ENCODE measurements at places on chromosomes 1 and 21.
A peak's percentile ranks its signal among the peaks of the same experiment; 100 is the strongest.

GRCh38 chr1:118983558-118984041 lies 4.5 kb downstream of the TBX15 start:
- no peak for DNase-seq

- peak; percentile 73 for DNase-seq
Observed at GRCh38 chr1:154791292-154792166, 78.6 kb downstream of the KCNN3 start.

- no peak for DNase-seq
Observed at GRCh38 chr1:9651565-9652378, at the start of gene PIK3CD. Gene PIK3CD (plus strand): TSS chr1:9651731. CDS start chr1:9710456, 58,725 bp downstream.

GRCh38 chr1:145871994-145872924 lies 13.4 kb upstream of the PIAS3 start:
- DNase-seq, result peak; percentile 66

GRCh38 chr1:210901981-210902770 lies 231.8 kb downstream of the KCNH1 start:
- no peak for DNase-seq

GRCh38 chr1:192669174-192669573 lies 33.2 kb downstream of the RGS13 start:
- no peak for DNase-seq

- no peak for DNase-seq
Observed at GRCh38 chr21:42505090-42505726, 8.4 kb upstream of the SLC37A1 start.

- DNase-seq, result no peak
Observed at GRCh38 chr21:39381009-39381408, 32.1 kb upstream of the HMGN1 start.

- no peak for DNase-seq
Observed at GRCh38 chr1:19003371-19004290, 47.2 kb upstream of the IFFO2 start.

DNA sequence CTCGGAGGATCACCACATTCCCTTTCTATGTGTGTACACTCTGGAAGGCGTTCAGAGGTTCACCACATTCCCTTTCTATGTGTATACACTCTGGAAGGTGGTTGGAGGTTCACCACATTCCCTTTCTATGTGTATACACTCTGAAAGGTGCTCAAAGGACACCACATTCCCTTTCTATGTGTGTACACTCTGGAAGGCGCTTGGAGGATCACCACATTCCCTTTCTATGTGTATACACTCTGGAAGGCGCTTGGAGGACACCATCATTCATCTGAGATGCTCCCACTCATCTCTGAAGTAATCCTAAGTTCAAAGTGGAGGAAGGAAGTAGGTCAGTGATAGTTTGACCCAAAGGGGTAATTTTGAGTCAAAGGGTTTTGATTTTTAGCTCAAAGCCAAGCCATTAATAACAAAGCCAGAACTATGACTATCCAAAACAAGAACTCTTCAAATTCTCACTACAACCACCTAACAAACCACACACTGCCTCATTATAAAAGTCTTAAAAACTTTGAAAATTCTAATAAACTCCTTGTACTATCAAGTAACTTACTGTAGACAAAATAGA lies 32.9 kb downstream of the NRIP1 start:
- no peak for DNase-seq

GRCh38 chr1:21567241-21568005 lies 58.2 kb downstream of the ALPL start:
- DNase-seq, result no peak

GRCh38 chr1:79839882-79840281 lies 833.4 kb upstream of the ADGRL4 start:
- no peak for DNase-seq

DNA sequence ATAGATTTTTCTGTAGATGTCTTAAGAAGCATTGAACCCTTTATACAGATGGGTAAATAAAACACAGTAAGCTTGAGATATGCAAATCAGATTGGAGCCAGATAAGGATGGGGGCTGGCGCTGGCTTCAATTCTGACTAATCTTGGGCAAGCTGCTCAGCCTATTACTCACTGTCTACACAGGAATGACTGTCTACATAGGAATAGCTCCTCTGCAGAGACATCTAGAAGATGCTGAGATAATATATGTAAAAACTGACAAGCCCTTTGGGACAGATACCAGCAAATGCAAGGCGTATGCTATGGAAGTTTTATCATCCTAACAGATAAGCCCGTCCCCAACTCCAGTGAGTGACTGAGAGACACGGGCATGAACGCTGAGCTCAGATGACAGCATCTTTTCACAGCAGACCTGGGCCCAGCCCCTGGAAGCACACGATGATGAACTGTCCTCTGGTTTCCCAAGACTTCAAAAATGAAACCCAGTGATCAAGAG lies 1.7 kb downstream of the CLDN14 start:
- no peak for DNase-seq

GRCh38 chr1:21815724-21816321 lies 3.8 kb downstream of the LDLRAD2 start:
- no peak for DNase-seq

DNA sequence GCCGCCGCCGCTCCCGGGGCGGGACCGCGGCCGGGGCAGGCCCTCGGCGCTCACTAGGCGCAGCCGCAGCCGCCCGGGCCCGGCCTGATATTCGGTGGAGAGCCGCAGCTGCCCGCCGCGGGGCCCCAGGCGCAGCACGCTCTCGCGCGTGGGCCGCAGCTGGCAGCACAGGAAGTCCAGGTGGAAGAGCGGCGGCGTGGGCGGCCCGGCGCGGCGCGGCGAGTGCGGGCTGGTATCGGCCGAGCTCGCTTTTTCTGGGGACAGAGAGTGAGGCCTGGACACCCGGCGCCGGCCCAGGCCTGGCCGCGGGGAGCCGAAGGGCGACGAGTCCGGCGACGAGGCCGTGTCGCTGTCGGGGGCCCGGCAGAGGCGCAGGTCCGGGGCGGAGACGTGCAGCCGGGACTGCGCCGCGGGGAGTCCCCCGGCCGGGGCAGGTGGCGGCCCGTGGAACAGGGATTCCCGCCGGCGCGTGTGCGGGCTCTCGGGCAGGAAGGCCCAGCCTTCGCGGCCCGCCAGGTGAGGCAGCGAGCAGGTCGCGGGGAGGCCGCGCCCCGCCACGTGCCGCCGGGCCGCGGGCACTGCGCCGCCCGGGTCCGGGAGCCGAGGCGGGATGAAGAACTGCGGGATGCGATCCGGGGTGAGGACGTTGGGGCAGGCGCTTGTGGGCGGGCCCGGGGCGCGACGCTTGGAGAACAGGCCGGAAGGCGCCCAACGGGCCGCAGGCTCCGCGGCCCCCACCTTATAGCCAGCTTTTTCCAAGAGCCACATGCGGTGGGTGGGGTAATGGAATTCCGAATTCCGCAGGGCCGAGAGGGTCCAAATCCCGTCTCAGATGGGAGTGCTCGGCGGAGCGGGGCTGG lies 1.2 kb downstream of the C2CD4D start:
- DNase-seq, result no peak

GRCh38 chr1:87296206-87296605 lies 32.5 kb upstream of the LMO4 start:
- no peak for DNase-seq

DNA sequence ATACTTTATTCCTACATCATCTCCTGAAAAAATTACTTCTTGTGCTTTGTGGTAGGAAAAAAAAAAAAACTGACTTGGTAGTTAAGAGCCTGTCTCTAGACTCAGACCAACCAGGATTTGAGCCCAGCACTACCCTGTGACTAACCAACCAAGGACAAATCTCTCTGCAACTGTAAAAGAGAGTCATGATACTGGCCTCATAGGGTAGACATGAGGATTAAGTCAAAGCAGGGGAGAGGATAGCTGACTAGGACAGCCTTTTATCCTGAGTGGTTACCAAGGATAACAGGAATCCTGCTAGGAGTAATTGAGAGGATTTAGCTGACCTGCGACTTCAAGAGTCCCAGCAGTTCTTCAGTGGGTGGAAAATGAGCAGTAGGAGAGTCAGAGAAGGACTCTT lies 112.8 kb downstream of the C1orf21 start:
- DNase-seq, result no peak

GRCh38 chr1:115400891-115401290 lies 62.8 kb upstream of the NGF start:
- no peak for DNase-seq

DNA sequence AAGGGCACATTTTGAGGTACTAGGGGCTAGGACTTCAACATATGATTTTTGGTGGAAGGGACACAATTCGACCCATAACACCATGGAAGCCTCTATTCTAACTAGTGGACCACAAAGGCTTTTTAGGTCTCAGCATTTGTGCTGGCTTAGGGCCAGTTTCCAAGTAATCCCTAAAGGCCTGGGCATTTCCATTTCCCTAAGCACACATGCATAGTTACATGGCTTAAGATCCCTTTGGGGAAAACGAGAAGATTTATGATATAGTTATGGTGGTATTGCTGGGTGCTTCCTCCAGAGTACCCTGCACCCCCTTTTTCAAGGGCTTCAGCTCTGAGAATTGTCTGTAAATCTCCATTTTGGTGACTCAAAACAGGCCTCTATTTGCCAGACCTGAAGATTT lies 28.2 kb upstream of the TMEM54 start:
- no peak for DNase-seq

GRCh38 chr1:240946926-240947325 lies 335.0 kb upstream of the GREM2 start:
- DNase-seq, result no peak

GRCh38 chr1:12499539-12500240 lies 118.3 kb downstream of the DHRS3 start:
- no peak for DNase-seq

- no peak for DNase-seq
Observed at GRCh38 chr21:34692458-34693020, 23.7 kb downstream of the CLIC6 start.

DNA sequence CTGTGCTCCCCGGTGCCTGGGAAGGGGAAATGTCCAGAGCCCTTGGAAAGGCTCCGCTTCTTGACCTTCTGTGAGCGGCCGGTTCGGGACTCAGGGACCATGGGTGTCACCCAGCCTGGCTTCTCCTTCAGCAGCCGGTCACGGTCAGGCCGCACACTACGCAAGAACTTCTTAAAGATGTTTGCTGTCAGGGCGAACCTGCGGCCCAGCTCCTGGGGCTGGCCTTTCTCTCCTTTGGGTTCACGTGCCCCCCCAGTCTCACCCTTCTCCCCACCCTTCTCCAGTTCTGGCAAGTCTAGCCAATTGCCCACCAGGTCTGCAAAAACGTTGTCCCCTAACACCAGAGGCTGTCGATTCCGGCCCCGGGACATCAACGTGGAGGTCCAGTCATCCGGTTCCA lies 12.1 kb downstream of the INKA2 start:
- DNase-seq, result no peak

- DNase-seq, result no peak
Observed at GRCh38 chr21:36306872-36307534, 13.0 kb upstream of the MORC3 start.

DNA sequence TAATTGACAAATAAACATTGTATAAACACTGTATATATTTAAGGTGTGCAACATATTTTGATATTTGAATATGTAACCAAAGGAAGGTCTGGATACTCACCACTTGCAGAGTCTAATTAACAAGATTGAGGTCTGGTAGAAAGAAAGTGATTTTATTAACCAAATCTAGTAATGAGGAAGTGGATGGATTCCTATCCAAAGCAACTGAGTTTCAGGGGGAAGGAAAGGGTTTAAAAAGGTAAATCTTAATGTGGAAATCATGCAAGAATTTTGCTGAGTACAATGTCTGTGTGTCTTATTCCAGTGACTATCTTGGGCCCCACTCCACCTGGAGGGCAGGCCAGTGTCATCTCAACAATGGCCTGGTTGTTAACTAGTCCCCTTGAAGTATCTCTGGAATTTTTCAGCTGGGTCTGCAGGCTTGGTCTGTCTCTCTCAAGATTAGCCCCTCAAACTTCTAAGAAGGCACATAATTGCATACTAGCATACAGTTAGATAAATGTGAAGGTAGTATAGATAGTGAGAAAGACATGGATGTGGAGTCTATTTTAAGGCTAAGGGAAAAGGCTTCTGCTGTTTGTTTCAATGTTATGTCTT lies 262.7 kb upstream of the RGS18 start:
- DNase-seq, result no peak

- DNase-seq, result no peak
Observed at GRCh38 chr1:61271412-61271789, 189.0 kb downstream of the NFIA start.

DNA sequence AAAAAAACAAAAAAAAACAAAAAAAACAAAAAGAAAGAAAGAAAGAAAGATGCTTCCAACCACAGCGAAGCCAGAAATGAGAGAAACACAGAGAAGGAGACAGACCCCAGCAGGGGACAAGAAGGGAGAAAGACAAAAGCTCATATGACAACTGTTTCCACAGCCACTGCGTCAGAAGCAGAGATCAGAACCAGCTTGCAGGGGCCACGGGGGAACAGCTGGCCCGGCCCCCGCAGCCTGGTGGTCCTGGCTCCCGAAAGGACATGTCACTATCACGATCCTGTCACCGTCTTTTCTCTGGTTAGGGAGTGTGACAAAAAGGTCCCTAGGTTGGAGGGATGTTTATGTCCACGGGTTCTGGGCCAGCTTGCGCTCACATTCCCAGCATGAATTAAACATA lies 60.7 kb downstream of the ACOT7 start:
- DNase-seq, result no peak

GRCh38 chr1:186183970-186184628 lies 191.0 kb downstream of the TPR start:
- DNase-seq, result peak; percentile 38

DNA sequence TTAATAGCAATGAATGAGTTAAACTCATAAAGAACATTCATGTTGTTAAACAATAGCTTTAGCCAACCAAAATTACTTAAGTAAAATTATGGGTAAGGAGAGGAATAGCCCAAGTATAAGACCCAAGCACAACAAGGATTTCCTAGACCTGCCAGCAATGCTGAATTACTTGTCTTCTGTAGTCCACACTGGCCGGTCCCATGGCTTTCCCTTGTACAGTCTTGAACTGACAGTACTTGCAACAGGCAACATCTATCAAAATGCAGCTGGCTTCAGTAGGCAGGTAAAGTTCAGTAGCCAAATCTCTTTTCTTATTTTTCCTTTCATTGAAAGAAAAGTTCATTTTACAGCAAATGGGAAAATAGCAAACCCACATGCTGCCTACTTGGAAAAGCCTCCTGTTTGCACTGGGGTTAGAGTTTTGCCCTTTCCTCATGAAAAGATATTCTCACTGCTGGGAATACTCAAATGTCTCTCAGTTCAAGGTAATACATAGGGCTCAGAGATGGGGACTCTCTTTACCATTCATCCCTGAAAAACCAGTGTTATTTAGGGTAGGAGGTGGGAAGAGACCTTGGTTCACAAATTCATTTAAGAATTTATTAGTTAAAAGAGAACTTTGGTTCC lies 222.8 kb downstream of the TTLL7 start:
- no peak for DNase-seq

Measured in thymus (tissue), 14 donors.